NCI-H1436 (cell line): ENCODE measurements at places on chromosomes 1 and 21.

DNA sequence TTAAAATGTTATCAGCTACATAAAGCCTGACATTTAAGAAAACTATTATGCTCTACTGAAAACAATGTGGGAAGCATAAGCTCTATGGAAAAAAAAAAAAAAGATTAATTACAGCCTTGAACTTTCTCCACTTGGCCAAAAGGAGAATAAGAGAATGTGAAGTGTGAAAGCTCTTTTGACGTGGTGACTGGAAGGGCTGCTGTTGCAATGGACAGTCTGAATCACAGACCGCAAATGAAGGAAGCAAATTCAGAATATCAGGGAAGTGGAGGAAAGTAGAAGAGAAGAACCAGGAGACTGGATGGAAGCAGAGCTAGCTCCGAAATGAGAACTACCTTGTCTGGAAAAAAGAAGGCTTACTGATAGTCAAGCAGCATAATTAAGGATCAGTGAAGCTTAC, 106.8 kb downstream of the AK5 start:
- DNase-seq = no peak

DNA sequence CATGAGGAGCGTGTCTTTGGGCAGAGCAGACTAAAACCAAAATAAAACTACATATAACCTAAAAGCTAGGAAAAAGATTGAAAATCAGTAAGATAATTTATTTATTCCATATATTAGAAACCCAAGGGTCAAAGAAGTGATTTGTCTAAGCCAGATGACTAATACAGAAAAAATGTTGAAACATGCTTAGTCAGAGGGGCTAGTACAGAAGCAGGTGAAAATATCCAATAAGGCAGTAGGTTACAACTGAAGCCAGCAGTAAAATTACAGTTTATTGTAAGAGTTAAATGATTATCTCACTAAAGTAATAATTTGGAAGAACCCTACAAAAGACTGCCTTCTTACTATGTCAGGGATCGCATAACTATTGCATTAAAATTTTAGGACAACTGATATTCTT, 1190.9 kb upstream of the PRMT6 start:
- no peak for DNase-seq

- no peak for DNase-seq
These were observed 2.8 kb downstream of the RPL5 start for GRCh38 chr1:92834617-92835016.

DNA sequence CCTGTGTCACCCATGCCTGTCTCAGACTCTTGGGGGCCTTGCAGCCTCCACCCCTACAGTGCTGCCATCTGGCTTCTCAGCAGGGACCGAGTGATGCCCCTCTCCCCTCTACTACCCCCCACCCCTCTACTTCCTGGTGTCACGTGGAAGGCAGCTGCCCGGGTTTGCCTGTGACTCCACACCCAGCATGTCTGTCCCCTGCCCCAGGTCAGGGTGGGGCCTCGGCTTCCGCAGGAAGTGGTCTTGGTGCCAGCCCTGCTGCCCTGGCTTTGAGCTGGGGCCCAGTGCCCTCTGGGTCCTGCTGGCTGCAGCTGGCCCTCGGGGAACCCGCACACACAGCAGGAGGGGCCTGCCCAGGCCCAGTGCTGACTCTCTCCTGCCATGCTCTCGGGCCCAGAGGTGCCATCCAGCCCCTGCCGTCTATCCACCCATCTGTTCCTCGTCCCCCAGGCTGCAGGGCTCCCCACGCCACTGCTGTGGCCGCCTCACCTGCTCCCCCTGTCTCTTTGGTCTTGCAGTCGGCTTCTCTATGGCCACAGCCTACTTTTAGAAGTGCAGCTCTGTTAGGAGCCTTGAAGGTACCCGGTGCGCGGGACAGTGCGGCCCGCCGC, 24.0 kb downstream of the PLCH2 start:
- no peak for DNase-seq

DNA sequence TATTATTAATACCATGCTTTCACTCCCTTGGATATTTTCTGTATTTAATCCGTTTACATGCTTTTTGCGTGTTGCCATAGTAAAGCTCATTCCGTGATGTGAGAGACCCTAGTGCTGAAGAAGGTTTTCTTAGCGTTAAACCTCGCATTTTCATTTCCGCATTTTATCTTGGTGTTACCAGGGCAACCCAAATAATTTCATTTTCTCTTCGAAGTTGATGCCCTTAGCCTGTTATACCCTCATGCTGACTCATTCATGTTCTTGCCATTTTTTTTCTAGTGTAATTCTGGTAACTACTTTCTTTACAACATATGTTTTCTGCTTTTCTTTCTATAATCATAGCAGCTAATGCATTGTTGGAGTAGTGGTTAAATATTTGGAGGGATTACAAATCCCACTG, 37.2 kb downstream of the LRRC8C start:
- no peak for DNase-seq

GRCh38 chr1:208213786-208214185, 30.4 kb downstream of the PLXNA2 start:
- DNase-seq = no peak

DNA sequence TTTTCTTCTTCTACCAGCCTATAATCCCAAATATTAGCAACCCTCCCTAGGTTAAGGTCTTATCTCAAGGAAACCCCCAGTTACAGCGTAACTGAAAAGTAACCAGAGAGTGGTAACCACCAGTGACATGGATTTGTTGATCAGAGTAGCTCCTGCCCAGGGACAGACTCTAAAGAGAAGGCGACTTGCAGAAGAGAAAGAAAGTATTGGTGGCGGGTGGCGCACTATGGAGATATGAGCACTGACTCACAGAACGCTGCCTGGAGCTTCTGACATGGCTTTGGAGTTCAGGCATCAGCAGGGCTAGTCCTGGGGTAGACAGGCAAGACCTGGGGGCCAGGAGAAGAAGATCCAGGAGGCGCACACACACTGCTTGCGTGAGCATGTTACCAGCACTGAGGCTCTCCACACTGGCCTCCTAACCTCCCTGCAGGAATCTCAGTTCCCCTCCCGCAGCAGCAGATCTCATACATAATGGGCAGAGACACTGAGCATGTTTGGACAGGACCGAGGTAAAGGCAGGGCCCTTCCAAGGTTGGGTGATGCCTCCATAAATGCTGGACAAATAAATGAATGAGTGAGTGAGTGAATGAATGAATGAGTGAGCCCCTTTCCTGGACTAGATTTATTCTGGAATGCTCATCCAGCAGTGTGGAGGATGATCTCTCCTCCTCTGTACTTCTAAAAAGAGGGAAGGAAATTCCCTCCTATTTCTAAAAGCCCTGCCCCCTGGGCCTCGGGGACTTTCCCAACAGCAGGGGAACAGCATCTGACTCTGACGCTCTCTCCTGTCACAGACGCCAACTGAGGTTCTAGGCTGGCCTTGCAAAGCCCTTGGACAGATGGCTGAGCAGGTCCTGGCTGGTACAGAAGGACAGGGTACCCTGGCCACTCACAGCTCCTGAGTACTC, 175.5 kb downstream of the CLIC6 start:
- no peak for DNase-seq
